ENCODE measurements at places on chromosomes 12 and 14. TPM values are rescaled to one million over a fixed set of nuclear protein-coding genes. Genes with fewer than 3 reads are reported as not detected.

The GARIN6 gene
- polyA plus RNA-seq, result not detected

The THAP2 gene
- polyA plus RNA-seq, result 1.4 TPM

The TSPAN8 gene
- 0.76 TPM for polyA plus RNA-seq

The CLEC2A gene
- not detected for polyA plus RNA-seq

The SVOP gene
- polyA plus RNA-seq, result not detected

DNA sequence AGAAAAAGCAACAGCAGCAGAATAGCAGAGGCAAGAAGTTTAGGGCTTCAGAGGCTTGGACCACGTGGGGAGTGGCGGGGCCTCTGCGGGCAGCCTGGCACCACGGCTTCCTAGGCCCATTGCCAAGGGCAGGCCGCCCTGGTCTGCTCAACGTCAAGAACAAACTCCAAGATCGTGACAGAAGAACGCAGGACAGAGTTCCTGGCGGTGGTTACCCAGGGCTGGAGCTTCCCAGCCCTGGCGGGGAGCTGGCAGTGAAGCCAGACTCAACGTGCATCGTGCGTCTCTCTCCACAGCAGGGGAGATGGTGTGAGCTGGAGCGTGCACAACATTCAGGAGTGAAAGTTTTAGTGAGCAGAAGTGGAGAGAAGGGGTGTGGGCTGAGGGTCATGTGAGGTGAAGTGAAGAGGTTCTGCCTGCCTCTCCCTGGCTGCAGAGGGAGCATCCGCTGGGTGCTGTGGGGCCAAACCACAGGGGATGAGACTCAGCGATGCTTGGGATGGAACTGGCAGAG is 13.9 kb upstream of the CACNA2D4 start:
- no peaks in the 10 kb centered on the region for H3K4me1 ChIP-seq
- no peak overlapping the region for H3K27ac ChIP-seq
- H3K4me3 ChIP-seq, result no peak overlapping the region
- H3K36me3 ChIP-seq, result no peaks in the 10 kb centered on the region
- no peaks in the 10 kb centered on the region for H3K27me3 ChIP-seq
- no peak for DNase-seq

The ANKRD33 gene
- polyA plus RNA-seq, result 0.92 TPM

GRCh38 chr14:54650959-54651351 is 84.0 kb downstream of the SAMD4A start:
- no peak overlapping the region for H3K4me3 ChIP-seq
- H3K27ac ChIP-seq, result peak overlapping the region; percentile 100
- DNase-seq, result peak; percentile 41
- peaks cover 62% of the 10 kb centered on the region for H3K4me1 ChIP-seq
- no peaks in the 10 kb centered on the region for H3K27me3 ChIP-seq
- no peaks in the 10 kb centered on the region for H3K36me3 ChIP-seq

- no peak for DNase-seq
- H3K27ac ChIP-seq, result no peak overlapping the region
- H3K27me3 ChIP-seq, result no peaks in the 10 kb centered on the region
- H3K4me1 ChIP-seq, result no peaks in the 10 kb centered on the region
- H3K4me3 ChIP-seq, result no peak overlapping the region
These were observed 288.7 kb downstream of the NAV3 start for GRCh38 chr12:78119351-78119918.

GRCh38 chr12:59186451-59186850 is 266.1 kb upstream of the LRIG3 start:
- no peak overlapping the region for H3K27ac ChIP-seq
- no peaks in the 10 kb centered on the region for H3K4me1 ChIP-seq
- no peak for DNase-seq
- no peaks in the 10 kb centered on the region for H3K36me3 ChIP-seq
- no peak overlapping the region for H3K4me3 ChIP-seq

DNA sequence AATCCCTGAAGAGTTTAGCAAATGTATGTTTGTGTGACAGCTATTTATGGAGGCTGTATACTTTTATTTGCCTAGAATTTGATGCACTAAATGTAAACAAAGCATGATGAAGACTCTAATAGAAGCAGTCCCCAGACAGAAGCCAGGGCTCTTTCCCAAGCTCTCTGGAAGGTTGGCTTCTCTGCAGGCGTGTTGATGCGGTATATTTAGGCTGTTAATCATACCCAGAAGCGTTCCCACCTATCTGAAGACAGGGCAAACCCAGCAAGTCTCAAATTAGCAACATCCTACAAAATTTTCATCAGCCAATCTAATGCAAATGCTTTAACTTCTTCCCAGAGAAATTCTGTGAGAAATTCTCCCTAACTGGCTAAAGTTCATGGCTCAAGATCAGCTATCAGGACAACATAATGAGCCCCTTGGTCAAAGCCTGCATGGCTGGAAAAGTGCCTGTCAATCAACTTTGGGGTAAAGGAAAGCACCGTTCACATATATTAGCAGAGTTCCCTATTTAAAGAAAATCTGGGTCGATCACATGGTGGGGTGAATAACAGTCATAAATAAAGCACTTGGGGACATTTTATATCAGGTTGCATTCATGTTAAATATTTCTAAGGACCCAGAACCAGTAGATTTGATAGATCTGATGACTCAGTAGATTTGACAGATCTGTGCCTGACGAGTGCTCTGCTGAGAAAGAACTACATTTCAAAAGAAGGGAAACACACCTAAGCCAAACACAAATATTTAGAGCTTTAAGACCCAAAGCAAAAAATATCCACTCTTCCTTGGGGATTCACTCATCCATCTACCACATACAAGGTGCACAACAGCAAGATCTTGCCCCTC is 46.6 kb downstream of the KSR2 start:
- H3K36me3 ChIP-seq, result no peaks in the 10 kb centered on the region
- no peaks in the 10 kb centered on the region for H3K27me3 ChIP-seq
- no peak overlapping the region for H3K4me3 ChIP-seq
- DNase-seq, result no peak

The MFAP5 gene
- 0.29 TPM for polyA plus RNA-seq

DNA sequence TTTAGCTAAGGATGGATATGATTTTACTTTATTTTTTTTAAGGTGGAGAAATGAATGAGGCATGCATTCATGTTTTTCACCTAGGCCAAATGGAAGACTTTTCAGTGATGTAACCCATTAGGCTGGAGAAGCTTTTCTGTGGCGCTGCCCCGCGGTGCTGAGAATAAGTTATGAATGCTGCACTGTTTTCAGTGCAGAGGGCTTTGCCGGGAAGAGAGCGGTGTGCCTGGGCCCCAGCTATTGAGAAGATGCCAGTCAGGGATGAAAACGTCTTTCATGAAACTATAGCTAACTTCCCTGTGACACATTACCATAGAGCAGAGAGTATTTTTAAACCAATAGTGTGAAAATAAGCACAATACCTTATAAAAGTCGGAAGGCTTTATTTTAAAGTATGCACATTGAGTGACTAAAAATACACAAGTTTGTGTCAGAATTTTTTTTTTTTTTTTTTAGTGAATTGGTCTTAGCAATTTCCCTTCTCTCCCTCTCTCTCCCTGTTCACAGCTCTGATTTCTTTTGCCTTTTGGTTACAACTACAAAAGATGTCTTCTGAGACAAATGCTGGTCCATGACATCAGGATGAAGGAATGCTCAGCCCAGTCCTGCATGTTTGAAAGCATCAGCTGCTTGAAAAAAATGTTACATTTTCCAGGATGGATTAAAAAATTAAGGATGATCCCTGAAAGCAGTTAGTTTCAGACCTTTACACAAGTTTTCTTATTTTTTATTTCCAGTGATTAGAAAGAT is 48.3 kb downstream of the NPAS3 start:
- H3K27ac ChIP-seq, result no peak overlapping the region
- no peaks in the 10 kb centered on the region for H3K4me1 ChIP-seq
- H3K36me3 ChIP-seq, result no peaks in the 10 kb centered on the region

The NOC4L gene
- polyA plus RNA-seq, result 20.7 TPM

DNA sequence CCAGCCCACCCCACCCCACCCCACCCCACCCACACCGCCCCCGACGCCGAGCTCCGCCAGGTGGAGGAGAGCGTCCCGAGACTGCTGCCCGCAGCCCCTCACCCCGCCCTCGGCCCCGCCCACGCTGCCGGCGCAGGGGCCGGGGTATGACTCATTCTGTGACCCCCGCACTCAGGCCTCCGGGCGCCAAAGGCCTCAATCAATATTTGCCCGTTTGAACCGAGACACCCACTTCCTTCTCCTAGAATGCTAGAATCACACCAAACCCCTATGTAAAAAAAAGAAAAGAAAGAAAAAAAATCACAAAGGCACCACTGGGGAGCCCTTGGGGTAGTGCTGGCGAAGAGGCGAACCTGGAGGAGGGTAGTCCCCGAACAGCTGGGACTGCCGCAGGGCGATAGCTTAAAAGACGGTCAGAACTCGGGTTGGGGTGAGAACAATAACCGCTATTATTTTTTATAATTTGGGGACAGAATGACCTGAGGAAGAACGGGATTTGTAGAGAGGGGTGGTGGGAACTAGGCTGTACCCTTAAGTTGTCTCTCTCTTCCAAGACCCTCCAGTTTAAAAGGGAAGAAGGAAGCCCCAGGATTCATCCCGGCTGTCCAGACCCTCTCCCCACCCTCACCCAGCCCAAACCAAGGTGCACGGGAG is 894 bp downstream of the KRT8 start:
- H3K36me3 ChIP-seq, result no peaks in the 10 kb centered on the region
- peaks cover 10% of the 10 kb centered on the region for H3K4me1 ChIP-seq
- H3K4me3 ChIP-seq, result no peak overlapping the region
- DNase-seq, result peak; percentile 68
- peak overlapping the region; percentile 52 for H3K27ac ChIP-seq

The MAP3K9 gene
- 0.08 TPM for polyA plus RNA-seq

GRCh38 chr14:69572030-69572840 is 2.4 kb downstream of the CCDC177 start:
- H3K27ac ChIP-seq, result no peak overlapping the region
- H3K36me3 ChIP-seq, result no peaks in the 10 kb centered on the region
- peaks cover 9% of the 10 kb centered on the region for H3K4me1 ChIP-seq

The CEBPE gene
- not detected for polyA plus RNA-seq

The SLC17A8 gene
- polyA plus RNA-seq, result not detected

DNA sequence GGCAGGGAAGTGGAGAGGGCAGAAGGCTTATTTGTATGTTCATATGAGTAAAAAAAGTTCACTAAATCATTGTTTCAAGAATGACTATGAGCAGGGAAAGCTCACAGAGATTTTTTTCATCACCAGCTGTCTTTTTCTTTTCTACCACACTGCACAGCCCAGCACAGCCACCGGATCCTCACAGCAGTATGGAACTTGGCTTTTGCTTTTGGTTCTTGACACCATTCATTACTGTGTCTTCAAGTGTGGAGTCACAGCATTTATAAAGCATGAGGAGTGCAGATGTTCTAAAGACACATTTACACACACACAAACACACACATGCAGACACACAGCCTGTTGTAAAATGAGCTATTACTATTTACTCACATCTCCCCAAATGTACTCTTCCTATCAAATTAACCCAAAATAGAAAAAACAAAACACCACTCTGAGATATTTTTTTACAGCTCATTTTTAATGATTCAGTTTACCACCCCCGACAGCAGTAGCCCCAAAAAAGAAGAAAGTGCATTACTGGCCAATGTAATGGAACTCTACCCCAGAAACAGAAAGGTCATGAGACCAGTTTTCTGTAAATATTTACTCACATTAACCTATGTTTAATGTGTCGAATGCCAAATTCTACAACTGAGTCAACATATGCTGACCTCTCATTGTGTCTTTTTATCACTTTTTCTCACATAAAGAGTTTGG is 60.5 kb downstream of the BTG1 start:
- no peak overlapping the region for H3K27ac ChIP-seq
- no peaks in the 10 kb centered on the region for H3K27me3 ChIP-seq
- no peaks in the 10 kb centered on the region for H3K36me3 ChIP-seq
- no peaks in the 10 kb centered on the region for H3K4me1 ChIP-seq

GRCh38 chr12:90280564-90281058 is 572.0 kb upstream of the ATP2B1 start:
- H3K4me1 ChIP-seq, result peaks cover 3% of the 10 kb centered on the region
- H3K27ac ChIP-seq, result no peak overlapping the region
- no peaks in the 10 kb centered on the region for H3K27me3 ChIP-seq
- H3K36me3 ChIP-seq, result no peaks in the 10 kb centered on the region
- peak; percentile 51 for DNase-seq

The PLEKHD1 gene
- 0.01 TPM for polyA plus RNA-seq

The IL26 gene
- polyA plus RNA-seq, result not detected

The SNX6 gene
- 120 TPM for polyA plus RNA-seq

DNA sequence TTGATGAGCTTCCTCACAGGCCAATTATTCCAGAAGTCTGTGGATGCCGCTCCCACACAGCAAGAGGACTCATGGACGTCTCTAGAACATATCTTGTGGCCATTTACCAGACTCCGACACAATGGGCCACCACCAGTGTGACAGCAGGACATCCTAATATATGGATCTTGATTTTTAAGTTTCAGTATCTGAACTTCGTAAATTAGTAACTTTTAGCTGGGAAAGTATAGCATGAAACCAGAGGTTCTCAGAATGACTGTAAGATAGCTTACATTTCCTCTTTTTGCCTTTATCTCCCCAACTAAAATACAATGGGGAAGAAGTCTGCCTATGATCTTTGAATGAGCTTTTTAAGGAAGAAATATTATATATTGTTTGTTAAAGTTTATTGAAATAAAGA is 87.0 kb downstream of the DNAI7 start:
- DNase-seq, result no peak
- no peaks in the 10 kb centered on the region for H3K27me3 ChIP-seq
- no peaks in the 10 kb centered on the region for H3K36me3 ChIP-seq

DNA sequence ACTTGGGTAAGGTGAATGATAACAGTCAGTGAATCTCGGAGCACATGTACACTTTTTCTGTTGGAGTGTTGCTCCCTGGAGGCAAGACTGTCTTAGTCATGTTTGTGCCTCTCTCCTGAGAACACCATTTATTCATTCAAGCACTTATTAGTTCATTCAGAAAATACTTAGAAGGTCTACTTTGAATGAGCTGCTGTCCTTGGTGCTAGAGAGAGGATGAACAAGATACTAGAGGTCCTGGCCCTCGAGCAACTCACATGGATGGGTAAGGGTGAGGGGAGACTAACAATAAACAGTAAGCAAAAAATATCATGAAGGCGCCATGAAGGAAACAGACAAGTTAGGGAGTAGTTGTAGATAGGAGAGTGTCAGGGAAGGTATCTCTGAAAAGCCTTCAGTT is 17.1 kb upstream of the SAMD4A start:
- no peak overlapping the region for H3K27ac ChIP-seq
- no peaks in the 10 kb centered on the region for H3K4me1 ChIP-seq

GRCh38 chr14:93974833-93975232 is 1.5 kb downstream of the ASB2 start:
- H3K4me1 ChIP-seq, result no peaks in the 10 kb centered on the region
- H3K4me3 ChIP-seq, result no peak overlapping the region
- no peak for DNase-seq
- H3K27me3 ChIP-seq, result no peaks in the 10 kb centered on the region
- H3K36me3 ChIP-seq, result no peaks in the 10 kb centered on the region

- no peak overlapping the region for H3K4me3 ChIP-seq
- H3K36me3 ChIP-seq, result no peaks in the 10 kb centered on the region
- H3K4me1 ChIP-seq, result no peaks in the 10 kb centered on the region
These were observed 23.8 kb upstream of the JPH4 start for GRCh38 chr14:23602181-23603095.

GRCh38 chr12:68453876-68454275 is 121.7 kb upstream of the MDM1 start:
- H3K27me3 ChIP-seq, result no peaks in the 10 kb centered on the region
- no peak for DNase-seq
- H3K27ac ChIP-seq, result no peak overlapping the region
- H3K36me3 ChIP-seq, result no peaks in the 10 kb centered on the region
- peaks cover 18% of the 10 kb centered on the region for H3K4me1 ChIP-seq

- H3K4me1 ChIP-seq, result peaks cover 10% of the 10 kb centered on the region
- no peak overlapping the region for H3K4me3 ChIP-seq
- H3K36me3 ChIP-seq, result no peaks in the 10 kb centered on the region
- H3K27ac ChIP-seq, result no peak overlapping the region
- no peak for DNase-seq
These were observed 435.3 kb downstream of the RAD51B start for GRCh38 chr14:68254669-68255527.

The EMP1 gene
- polyA plus RNA-seq, result 265 TPM

Measured in endothelial cell of umbilical vein (primary cell).